ENCODE measurements at places on chromosomes 13 and 19.

GRCh38 chr19:50677636-50678035, 28.4 kb downstream of the C19orf81 start:
- no peak for DNase-seq

- DNase-seq, result no peak
Measured at GRCh38 chr13:85314686-85315085, 484.5 kb downstream of the SLITRK6 start.

- DNase-seq, result no peak
Measured at GRCh38 chr13:52665325-52665724, 12.7 kb downstream of the SUGT1 start.

DNA sequence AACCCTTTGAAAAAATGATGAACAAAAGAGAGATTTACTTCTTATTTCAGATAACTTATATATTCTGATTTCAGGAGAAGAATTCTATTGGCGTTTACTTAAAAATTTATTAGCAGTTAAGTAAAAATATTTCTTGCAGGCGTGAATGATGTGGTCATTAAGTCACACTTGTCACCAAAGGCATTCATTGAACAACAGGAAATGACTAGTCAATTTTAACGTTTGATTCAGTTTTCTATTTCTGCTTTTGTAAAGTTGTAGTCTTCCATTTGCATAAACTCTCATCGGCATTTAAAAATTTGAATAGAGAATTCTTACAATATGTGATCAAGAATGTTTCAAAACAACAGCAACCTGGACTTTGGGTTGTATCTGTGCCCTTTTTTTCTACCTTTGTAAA, 83.4 kb downstream of the GPR12 start:
- DNase-seq, result no peak

- DNase-seq, result no peak
Measured at GRCh38 chr19:1591421-1592023, 1.1 kb downstream of the MBD3 start.

- no peak for DNase-seq
Measured at GRCh38 chr13:41053384-41053826, 7.9 kb upstream of the WBP4 start.

DNA sequence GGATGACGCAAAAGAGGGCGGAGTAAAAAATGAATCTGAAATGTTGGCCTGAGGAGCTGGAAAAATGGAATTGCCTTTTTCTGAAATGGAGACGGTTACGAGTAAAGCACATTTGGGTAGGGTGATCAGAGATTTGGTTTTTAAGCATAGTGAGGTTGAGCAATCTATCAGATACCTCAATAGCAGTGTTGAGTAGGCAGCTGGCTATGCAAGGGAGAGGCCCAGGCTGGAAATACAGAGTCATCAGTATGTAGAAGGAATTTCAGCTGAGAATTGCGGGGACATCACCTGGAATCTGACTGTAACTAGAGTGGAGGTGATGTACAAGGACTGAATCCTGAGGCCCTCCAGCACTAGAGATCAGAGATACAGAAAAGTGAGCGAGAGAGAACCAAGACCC, 224.8 kb downstream of the LMO7 start:
- DNase-seq, result no peak

GRCh38 chr19:13058951-13059660, 43.6 kb downstream of the LYL1 start:
- no peak for DNase-seq

- DNase-seq, result no peak
Measured at GRCh38 chr19:47992070-47992469, at the start of gene BSPH1. BSPH1 (minus strand) TSS chr19:47992170; CDS start chr19:47992081, 89 bp downstream.

DNA sequence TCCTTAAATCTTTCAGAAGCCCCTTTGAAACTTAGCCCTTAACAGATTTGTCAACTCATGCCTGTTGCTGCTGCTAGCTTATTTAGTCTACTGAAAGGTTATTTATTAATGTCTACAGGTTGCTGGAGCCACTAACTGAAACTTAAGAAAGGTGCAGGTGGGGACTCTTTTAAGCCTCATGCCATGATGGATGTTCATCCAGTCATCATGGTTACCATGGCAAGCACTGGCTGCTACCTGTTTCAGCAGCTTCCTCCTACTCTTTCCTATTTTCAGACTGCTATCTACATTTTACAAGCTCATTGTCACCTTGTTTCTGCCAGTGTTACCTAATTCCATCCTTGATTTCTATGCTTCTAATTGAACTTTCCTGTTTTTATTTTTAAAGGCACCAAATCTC, 27.1 kb downstream of the DGKH start:
- no peak for DNase-seq

DNA sequence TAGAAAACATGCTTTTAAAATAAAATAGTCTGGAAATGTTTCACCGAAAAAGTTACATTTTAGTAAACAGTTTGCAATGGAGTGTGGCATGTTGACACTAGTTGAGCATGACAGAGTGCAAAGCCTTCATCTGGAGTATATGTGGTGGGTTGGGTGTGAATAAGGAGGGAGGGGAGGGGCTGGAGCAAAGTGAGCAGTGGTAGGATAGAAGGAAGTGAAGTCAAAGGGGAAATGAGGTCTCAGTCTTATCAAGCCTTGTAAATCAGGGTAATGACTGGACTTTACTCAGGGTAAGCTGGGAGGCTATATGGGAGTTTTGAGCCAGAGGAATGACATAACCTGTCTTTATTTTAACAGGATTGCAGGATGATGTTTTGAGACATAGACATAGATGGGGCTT, 222.8 kb downstream of the PCDH20 start:
- no peak for DNase-seq

DNA sequence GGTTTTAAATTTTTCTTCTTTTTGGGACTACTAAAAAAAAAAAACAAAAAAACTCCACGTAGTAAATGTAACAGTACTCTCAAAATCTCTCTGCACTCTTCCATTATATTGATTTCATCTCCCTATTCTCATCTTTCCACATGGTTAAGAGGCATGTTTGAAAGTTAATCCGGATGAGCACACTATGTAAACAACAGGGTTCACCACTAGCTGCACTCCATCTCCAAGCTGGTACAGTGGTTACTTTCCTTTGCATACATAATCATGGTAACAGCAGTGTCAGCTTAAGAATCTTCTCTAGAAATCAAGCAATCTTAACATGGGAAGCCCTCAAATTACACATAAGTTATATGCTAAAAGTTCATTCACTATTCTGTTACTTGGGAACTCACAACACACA, 92.6 kb downstream of the MIPEP start:
- DNase-seq, result no peak

DNA sequence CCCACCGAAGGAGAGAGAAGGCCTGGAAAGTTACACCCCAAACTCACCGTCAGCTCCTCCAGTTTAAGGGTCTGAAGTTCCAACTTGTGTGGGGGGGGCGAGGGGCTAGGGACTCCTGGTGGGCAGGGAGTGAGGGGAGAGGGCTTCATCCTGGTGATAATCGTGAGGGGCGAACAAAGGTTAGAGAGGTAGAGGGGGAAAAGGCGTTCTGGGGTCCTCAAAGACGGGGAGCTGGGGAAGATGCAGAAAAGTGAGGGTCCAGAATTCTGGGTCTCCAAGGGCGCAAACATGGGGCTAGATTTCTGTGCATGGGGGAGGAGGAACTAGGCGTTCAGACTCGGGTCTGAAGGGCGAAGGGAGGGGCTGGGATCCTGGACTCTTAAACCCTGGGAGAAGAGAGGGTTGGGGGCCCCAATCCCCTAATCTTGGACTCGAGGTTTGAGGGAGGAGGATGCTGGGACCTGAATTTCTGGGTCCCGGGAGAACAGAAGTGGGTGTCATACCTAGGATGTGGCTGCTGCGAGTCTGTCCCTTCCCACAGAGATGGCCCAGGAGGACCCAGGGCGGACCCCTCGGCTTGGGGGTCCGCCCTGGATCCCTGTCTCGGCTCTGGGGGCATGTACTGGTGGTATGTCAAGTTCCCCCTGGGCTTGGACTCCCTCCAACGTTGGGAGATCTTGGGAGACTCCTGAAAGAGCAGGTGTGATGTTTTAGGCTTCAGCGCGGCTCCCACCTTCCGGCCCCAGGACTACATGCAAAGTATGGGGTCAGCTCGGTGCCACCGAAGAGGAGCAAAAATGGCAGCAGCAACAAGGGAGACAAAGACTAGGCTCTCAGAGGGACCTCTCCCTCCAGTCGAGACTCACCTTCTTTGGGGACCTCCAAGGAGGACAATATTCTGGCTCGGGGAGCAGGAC, 4.5 kb downstream of the MAMSTR start:
- DNase-seq, result peak; percentile 25

DNA sequence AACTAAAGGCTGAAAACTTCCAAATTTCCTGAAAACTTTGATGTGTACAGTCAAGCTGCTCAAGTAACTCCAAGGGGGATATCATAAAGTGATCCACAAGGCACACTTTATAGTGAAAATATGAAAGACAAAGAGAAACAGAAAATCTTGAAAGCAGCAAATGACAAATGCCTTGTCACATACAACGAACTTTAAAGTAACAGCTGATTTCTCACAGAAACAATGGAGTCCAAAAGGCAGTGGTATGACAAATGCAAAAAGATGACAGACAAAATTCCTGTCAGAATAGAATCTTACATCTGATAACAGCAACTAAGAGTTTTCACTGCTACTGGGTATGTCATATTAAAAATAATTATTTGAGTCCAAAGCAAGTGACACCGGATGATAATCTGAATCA, 1602.3 kb upstream of the PRR20A start:
- no peak for DNase-seq

- DNase-seq, result no peak
Measured at GRCh38 chr19:811506-812048, 10.2 kb downstream of the PLPPR3 start.

GRCh38 chr13:80454245-80454644, 113.3 kb upstream of the SPRY2 start:
- DNase-seq, result no peak

DNA sequence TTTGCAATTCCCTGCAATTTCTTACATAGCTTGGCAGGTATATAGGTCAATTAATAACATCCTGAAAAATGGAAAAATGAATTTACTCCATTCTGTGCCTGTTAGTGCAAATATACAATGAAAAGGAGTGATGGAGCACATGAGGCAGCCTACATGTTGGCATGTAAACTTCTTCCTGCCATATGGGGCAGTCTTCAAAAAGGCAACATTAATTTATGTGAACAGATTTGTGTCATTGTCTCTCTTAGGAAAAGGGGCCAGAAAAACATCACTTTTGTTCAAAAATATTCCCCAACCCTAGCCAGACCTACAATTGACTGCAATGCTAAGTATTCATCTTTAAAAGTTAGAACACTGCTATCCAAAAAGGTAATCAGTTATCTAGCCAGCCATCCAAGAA, 332.2 kb downstream of the TBC1D4 start:
- no peak for DNase-seq

DNA sequence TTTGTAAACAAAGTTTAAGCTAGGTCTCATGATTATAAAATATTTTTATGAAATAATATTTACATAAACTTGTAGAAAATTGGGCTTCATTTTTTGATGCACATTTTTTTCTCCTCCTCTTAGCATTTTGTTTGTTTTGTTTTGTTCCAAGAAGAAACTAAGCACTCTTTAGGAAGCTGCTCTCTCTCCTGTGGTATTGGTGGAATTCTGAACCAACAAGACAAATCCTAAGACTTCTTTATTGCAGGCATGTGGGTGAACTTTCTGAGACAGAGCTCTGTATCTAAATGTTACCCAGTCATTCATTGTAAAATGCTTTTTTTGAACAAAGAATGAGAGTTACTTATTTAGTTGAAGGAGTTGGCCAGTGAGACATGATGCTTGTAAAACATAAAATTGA, 39.3 kb downstream of the LMO7 start:
- DNase-seq, result no peak

GRCh38 chr19:17294051-17294891, 9.0 kb downstream of the ABHD8 start:
- no peak for DNase-seq

GRCh38 chr13:23547000-23547590, 23.1 kb upstream of the TNFRSF19 start:
- DNase-seq, result peak; percentile 68

DNA sequence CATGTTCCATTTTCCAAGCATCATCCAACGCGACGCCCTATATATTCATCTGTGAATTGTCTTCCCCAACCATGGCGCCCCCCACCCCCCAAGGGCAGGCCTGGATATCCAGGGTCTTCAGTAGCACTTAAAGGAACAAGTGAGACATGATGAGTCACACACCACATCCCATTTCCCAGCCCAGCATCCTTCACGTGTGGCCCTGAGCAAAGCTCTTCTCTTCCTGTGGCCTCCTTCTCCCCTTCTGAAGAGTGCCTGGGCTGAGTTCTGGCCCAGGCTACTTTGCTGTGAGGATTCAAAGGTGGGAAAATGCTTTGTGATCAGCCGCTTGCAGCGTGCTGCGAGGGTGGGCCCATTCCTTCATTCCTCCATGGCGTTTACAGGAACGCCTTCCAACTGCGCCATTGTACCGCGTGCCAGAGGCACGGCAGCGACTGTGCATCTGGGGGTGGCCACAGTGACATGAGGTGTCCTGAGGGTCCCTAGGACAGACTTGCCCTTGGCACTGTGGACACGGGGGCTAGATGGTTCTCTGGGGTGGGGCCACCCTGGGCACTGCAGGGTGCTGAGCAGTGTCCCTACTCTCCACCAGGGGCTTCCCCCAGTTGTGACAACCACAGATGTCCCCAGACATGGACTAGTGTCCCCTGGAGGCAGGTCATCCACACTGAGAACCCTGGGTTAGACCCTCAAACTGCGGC, 11.7 kb downstream of the PLIN4 start:
- DNase-seq, result no peak

DNA sequence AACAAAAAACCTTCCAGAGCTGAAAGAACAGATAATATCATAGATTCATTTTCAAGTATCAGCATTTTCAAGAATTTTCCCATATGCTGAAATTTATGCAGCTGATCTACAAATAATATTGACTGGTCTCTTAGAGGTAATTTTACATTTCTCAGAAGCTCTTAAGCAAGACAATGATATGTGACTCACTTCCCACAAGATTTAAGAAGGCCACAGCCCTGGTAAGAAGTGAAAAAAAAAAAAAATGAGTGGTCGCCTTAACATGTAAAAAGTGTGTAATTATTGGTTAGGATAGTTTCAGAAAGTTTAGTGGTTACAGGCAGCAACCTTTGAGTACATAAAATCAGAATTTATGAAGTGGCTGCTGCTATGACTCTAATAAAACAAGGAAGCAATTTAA, 54.5 kb downstream of the NUFIP1 start:
- no peak for DNase-seq

- DNase-seq, result no peak
Measured at GRCh38 chr13:30192320-30193093, 114.8 kb downstream of the KATNAL1 start.

DNA sequence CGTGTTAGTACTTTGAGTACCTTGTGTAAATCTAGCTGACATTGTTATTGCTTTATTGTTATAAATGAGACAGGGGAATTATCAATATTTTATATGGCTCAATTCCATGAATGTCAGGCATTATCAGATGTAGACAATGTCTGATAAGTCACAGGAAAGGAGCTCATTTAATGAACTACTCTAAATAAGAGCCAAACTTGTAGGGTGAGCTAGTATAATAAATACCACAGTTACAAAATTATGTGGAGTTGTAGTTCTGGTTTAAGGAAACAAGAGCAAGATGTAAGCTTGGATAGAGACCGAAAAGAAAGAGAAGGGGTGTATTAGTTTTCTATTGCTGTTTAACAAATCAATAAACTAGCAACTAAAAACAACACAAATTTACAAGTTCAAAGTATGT, 891.8 kb upstream of the SLITRK1 start:
- DNase-seq, result no peak

Measured in right kidney (tissue), 9 donors.